ENCODE measurements at places on chromosomes 7 and 10.

DNA sequence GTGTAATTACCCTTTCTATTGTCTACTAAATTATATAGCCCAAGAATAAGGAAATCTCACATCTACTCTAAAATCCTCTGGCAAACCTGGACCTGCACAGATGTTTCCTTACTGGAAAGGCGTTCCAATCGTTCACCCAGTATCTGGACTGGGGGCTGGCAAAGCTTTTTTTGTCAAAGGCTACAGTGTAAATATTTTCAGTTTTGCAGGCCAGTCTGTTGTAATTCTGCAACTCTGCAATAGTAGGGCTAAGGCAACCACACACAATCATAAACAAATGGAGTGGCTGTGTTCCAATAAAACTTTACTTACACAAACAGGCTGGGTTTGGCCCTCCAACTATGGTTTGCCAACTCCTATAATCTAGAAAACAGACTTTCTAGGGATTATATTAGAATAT is 56.2 kb downstream of the GLI3 start:
- DNase-seq = no peak

DNA sequence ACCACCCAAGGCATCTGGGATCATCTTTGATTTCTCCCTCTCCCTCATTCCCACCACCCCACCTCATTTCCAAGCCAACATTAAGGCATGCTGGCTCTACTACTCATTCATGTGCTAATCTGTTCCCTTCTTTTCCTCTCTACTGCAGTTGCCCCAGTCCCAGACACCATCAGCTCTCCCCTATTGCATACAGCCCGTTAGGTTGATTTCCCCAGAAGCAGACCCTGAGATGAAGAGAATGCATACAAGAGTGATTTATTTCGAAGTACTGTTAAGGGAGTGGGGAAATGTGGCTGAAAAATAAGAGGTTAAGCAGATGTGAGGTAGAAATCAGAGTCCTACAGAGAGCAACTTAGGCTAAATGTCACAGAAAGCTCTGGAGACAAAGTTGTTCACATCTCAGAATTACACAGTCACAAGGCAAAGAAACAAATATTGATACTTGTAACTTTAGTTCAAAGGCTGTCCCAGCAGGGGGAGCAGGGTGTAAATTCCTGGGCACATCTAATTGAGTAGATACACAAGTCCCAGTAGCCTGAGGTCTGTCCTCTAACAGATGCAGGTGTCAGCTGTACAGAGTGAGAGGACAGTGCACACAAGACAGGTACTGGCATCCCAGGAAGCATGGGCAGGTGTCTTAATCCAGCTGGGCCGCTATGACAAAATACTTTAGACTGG is 20.9 kb downstream of the AKR1D1 start:
- no peak for DNase-seq

GRCh38 chr7:116403265-116403664 is 96.3 kb upstream of the CAV2 start:
- no peak for DNase-seq

GRCh38 chr10:122341141-122341810 is 33.2 kb upstream of the PLEKHA1 start:
- DNase-seq = no peak

DNA sequence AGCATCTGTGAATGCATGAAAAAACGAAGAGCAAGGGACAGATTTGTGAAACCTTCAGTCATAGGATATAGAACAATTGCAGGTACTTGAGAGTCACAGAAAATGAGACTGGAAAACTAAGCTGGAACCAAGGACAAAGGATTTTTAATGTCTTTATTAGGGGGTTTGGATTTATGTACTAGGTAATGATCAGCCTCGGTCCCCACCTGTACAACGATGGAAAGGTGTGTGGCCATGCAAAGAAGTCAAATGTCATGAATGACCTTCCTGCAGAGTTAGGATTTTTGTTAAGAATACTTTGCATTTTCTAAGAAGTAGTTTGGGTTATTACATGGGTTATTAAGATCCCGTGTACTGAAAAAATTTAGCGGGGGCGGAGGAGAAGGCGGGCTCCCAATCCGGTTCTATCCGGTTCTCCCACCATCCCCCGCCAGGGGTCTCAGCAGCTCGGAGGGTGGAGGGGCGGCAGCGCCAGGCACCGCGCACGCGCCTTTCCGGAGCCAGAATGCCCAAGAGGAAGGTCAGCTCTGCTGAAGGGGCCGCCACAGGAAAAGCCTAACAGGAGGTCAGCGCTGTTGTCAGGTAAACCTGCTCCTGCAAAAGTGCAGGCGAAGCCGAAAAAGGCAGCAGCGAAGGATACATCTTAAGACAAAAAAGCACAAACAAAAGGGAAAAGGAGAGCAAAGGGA is 327.5 kb upstream of the PLXDC2 start:
- no peak for DNase-seq

DNA sequence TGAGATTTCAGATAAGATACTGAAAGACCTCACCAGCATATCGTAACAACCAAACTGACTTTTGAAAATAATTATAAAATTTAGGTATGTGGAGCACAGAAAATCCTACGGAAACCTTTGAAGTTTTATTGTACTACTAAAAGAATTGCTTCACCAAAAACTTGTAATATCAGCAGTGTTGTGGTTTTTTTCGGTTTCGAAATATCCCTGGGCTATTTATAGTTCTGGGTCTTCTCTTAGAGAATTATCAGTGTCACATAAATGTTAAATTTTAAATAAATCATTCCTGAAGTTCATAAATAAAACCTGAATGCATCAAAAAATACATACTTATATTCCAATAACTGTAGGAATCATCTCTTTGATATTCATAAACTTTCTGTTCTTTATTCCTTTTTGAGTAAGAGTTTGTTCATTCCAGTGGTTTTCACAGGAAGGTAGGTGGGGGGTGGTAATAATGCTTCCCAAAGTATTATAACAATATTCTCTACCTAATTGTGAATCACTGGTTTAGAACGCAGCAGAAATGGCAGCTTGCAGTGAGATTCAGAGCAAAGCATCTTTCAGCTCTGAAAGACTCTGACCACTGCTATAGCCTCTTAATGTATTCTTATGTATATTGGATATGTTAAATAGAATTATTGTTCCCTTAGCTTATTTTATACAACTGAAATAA is 60.2 kb downstream of the ZNF277 start:
- no peak for DNase-seq

DNA sequence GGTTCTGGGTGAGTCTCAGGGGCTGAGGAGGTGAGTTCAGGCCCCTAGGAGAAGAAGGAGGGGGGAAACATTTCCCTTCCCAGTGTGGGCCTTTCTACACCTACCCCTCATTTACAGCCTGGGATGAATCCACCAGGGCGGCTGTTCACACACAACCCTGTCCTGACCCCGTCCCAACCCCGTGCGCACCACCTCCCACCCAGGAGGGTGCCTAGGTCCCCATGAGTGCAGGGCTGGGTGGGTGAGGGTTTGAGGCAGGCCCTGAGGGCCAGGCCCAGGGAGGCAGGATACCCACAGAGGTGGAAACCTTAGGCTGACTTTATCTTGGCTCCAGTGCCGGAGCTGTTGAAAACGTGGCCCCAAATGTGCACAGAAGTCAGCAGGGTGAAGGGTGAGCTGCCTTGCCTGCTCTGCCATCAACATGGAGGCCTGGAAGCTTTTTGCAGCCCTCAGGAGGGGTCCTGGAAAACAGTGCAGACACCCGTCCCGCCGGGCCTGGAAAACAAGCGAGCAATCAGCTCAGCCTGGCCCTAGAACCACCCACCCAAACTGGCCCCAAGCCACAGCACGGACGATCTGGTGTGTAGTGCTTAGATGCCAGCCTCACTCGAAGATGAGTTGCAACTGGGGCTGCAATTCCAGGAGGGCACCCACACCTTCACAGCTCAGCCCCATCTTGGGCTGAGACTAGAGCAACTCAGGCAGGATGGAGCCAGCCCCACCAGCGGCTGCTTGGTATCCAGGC is 9.3 kb upstream of the RET start:
- no peak for DNase-seq

DNA sequence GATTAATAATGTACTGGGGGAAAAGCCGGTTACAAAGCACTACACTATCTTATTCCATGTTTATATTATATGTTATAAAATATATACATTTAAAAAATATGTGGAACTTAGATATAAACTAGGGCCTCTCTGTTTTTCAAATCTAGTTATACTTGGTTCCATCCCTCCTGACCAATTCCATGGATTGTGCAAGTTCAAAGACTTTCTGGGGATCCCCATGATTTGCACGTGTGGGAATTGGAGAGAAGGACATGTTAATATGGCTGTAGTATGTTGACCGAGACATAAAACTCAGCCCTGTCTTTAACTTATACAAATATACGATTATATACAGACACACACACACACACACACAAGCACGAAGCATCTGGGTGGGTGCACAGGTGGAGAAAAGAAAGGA is 18.8 kb upstream of the ECHDC3 start:
- no peak for DNase-seq

DNA sequence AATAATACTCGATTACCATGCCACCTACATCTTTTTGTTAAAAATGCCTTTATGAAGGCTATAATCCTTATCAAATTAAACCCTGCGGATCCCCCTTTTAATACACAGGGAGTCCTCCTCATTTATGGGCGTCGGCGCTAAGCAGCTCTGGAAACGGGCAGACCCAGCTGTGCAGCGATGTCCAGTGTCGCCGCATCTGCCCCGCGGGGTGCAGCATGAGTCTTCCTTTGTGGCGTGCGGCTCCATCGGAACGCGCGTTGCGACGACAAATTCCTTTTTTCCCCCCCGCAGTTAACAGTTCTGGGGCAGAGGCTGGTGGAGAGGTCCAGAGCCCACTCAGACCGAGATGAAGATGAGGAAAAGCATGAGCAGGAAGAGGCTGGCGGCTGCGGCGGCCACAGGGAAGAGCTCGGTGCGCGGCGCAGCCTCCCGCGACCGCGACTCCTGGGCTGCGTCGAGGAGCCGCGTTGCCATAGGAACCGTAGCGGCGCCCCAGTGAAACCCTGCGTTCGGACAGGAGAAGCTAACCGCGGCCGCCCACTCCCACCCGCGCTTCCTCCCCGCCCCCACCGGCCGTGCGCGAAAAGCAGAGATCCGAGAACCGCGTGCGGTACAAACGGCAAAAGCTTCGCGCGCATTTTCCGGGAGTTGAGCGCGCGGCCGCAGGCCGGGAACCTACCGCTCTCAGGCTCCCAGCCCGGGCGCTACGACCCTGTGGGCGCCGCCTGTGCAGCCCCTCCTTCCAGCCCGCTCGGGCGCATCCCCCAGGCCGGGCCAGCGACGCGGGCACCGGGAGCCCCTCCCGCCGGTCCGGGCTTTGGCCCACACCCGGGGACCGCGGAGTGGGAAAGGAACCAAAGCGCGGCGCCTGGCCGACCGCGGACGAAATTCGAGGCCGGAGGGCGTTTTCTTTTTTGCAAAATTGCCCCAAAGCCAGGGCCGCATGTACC is 130.6 kb downstream of the SPAG6 start:
- DNase-seq = no peak

GRCh38 chr10:85043207-85043606 is 714.8 kb downstream of the CCSER2 start:
- DNase-seq = no peak

GRCh38 chr10:36421992-36422391 is 703.4 kb upstream of the ANKRD30A start:
- DNase-seq = no peak

GRCh38 chr10:98309366-98310355 is 41.7 kb upstream of the LOXL4 start:
- DNase-seq = no peak

GRCh38 chr10:48406204-48406603 is 99.7 kb downstream of the MAPK8 start:
- no peak for DNase-seq

DNA sequence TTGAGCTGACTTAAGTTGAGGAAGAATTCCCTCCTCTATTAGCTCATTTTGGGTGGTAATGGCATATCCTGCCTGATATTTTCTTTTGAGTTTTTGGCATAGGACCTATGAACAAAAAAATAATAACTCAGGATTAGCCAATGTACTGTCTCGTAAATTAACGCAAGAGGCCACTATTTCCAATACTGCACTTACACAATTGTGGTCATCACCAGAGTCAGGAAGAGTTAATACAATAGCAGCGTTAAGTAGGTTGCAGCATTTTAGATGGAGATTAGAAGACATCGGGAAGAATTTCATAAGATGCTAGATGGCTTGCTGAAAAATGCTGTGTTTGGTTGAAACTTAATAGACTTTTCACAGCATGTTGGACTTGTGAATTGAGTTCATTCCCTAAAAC is 36.4 kb downstream of the ANTXRL start:
- no peak for DNase-seq

DNA sequence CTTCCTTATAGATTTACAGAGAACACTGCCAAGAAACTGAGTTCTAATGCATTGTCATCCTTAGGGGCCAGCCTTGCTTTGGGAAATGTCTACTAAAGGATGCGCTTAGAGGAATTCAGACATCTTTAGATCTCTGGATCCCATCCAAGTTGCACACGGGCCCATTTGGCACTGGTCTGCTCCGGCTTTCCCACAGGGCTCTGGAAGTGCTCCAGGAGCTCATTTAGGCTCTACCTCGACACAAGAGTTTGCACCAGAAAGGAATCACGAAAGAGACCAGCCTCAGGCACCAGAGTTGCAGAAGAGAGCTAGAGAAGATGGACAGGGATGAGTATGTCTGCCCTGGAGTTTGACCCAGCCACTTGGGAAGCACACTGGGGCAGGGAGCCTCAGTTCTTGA is 150.1 kb upstream of the TMEM72 start:
- no peak for DNase-seq

DNA sequence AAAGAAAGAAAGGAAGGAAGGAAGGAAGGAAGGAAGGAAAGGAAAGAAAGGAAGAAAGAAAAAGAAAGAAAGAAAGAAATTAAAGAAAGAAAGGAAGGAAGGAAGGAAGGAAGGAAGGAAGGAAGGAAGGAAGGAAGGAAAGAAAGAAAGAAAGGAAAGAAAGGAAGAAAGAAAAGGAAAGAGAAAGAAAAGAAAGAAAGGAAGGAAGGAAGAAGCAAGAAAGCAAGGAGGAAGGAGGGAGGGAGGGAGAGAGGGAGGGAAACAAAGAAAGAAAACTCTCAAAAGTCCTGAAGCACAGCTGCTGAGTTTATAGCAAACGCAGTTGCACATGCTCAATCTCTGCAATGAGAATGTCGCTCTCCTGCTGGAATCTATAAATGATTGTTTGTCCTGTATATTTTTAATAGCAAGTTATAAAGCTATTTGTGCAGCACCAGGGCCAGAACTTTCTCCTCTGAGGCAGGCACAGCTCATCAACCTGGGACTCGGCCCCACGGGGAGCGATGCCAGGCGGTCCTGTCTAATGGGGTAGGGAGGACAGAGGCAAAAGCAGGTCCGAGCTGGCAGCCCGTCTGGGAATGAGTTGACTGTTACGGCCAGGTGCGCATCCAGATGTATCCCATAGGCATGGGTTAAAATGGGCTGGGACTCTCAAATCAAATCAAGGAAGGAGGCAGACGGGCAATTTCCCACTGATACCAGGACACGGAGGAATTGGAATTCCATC is 118.0 kb upstream of the PFKP start:
- no peak for DNase-seq

- no peak for DNase-seq
Observed at GRCh38 chr7:82897500-82897899, 265.2 kb downstream of the PCLO start.

- DNase-seq = no peak
Observed at GRCh38 chr10:71209731-71210541, 2.4 kb upstream of the UNC5B start.

DNA sequence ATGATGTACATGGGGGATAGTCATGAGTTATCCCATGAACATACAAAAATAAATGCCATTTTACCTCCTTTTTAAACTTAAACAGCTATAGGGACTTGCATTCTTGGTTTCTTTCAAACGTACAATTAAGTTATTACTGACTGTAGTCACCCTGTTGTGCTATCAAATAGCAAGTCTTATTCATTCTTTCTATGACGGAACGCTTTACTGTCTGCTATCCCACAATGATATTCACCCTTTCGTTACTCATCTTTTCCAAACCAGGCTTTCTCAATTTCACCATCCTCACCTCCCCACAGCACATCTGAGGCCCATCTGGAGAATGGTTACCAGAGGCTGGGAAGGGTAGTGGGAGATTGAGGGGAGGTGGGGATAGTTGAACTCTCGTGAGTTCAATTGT is 218.8 kb downstream of the PHF14 start:
- no peak for DNase-seq

Data from NCI-H1105 (cell line).